Tongue (tissue), 3 donors: ENCODE measurements at places on chromosomes 7 and 10. TPM values are rescaled to one million over a fixed set of nuclear protein-coding genes. Genes with fewer than 3 reads are reported as not detected.

- DNase-seq: no peak
Measured at GRCh38 chr10:124704428-124705380, 39.5 kb downstream of the FAM53B start.

DNA sequence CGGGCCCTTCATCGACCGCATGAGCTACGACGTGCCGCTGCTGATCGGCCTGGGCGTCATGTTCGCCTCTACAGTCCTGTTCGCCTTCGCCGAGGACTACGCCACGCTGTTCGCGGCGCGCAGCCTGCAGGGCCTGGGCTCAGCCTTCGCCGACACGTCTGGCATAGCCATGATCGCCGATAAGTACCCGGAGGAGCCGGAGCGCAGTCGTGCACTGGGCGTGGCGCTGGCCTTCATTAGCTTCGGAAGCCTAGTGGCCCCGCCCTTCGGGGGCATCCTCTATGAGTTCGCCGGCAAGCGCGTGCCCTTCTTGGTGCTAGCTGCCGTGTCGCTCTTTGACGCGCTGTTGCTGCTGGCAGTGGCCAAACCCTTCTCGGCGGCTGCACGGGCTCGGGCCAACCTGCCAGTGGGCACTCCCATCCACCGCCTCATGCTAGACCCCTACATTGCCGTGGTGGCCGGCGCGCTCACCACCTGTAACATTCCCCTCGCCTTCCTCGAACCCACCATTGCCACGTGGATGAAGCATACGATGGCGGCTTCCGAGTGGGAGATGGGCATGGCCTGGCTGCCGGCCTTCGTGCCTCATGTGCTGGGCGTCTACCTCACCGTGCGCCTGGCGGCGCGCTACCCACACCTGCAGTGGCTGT lies 1.2 kb downstream of the SLC18A3 start:
- no peak for DNase-seq

- peak; percentile 5 for DNase-seq
Measured at GRCh38 chr10:2438248-2438939, 629.0 kb upstream of the PFKP start.

DNA sequence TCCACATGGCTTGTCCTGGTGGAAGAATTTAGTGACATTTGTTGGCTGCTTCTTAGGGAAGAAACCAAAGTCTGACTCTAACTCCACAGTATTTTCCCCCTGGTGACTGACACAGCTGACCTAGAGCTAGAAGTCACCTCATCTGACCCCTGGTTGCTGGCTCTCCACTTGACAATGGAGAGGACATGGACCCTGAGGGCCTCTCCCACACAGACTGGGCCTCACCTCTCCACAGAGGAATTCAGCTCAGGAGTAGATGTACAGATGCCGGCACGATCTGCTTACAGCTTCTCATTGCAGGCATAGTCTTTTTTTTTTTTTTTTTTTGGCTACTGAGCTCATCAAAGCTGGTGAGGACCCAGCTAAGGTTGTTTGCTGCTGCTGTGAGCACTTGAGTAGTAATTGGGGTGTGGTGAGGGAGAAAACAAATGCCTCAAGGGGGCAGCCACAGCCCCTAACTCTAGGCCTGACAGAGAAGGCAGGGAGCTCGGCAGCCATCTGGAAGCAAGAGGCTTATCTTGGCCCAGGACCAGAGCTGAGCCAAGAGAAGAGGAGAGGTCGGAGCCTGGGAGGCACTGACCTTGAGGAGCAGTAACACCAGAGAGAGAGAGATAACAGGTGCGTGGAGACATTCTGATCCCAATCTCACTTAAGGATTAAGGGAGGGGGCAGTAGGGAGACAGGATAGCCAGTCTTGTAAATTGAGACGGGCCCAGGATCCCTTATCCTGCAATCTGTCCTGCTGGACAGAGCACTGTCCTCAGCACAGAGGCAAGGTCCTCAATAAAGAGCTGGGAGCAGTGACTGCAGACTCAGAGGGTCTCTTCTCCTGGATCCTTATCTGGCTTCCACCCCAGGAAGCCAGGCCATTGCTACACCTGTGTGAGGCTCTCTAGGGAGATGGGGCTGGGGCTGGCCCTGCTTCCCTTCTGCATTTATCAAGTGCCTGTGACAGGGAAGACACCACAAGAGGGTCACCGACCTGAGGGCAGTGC lies 9.4 kb downstream of the PRSS58 start:
- DNase-seq: no peak

The ASB10 gene
- 4.9 TPM for total RNA-seq

The ZNHIT1 gene
- total RNA-seq: 38.2 TPM

- DNase-seq: peak; percentile 8
Measured at GRCh38 chr10:95755511-95756004, 405 bp upstream of the ENTPD1 start.

DNA sequence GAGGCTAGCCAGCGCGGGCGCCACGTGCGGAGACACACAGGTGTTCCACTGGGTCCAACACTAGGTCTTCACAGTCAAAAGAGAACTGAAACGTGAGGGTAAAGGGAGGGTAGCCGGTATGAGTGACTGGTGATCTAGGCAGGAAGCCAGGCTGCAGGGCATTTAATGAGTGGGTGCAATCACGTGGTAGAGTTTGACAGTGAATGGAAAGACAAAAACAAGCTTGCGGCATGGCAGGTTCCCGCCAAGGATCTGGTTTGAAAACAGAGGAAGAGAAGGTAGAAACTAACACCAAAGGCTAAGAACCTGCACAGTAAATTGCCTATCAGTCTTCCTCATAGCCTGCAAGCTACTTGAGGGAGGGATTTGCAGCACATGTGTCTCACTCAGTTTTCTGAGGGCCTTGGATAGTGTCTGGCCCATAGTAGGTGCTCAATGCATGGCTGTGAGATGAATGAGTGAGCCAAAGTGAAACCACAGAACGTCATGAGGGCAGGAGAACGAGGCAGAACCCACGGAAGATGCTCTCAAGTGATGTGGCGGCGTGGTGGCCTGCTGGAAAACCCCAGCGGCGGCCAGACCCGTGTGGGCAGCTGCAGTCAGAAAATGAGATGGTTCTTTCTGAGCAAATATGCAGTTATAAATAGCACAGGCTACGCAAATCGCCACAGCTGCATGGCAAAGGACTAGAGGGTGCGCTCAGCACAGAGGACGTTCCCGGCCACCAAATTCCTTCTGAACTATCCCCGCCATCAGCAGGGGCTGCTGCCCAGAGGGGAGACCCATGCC lies 183.6 kb upstream of the NFE2L3 start:
- peak; percentile 60 for DNase-seq

- DNase-seq: no peak
Measured at GRCh38 chr10:32939296-32940111, 18.5 kb downstream of the ITGB1 start.
